Left colon (tissue), 2 donors: ENCODE measurements at places on chromosomes 5 and 9.

DNA sequence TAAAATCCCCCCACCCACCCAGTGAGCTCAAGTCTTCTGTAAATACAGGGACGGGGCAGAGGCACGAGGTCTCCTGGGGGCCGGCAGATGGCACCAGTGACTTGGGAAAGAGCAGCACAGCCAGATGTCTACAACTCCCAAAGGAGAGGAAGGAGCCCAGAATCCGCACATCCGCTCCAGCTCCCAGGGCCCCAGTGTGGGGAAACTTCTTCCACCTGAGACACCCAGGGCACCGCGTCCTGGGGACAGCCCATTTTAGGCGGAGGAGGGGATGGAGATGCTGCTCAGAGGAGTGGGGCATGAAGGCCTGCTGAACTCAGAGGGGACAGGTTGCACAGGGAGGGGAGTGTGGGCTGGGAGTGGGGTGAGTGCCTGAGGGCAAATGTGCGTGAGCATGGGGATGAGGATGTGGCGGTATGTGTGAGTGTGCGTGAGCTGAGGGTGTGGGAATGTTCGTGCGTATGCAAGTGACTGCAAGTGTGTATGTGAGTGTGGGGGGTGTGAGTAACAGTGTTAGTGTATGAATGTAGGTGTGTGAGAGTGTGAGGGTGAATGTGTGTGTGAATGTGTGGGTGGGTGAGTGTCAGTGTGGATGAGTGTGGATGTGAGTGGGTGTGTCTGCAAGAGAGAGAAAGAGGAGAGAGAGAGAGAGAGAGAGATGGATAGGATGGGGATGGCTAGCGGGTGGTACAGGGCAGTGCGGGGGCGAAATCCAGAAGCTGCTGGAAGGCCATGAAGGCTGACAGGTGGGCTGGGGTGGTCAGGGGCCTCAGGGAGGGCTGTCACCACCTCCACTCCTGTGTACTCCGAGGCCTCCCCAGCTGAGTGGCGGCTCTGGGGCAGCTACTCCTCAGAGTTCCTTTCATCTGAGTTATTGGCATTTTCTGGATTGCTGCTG, 63.5 kb downstream of the DUSP1 start:
- peak; percentile 46 for DNase-seq

GRCh38 chr5:156774273-156774672, 75.8 kb upstream of the PPP1R2B start:
- no peak for DNase-seq

GRCh38 chr5:131541762-131542161, 93.3 kb downstream of the RAPGEF6 start:
- no peak for DNase-seq

- DNase-seq = no peak
Observed at GRCh38 chr9:136530461-136531089, 15.3 kb downstream of the NOTCH1 start.

GRCh38 chr5:126236994-126237393, 186.2 kb upstream of the GRAMD2B start:
- DNase-seq = no peak

DNA sequence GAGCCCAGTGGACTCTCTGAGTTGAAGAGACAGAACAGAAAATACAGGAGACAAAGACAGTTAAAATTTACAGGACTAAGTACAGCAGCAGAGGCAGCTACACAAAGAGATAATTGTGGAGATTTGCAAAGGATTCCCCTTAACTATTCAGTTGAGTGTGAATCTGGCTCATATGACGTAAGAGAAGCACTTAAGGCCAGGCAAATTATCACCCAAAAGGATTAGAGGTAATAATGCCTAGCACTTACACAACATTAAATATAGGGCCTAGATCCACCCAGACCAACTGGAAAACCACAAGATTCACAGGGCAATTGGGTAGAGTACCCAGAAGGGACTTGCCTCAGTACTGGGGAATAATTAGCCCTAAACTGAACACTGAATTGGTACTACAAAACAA, 41.3 kb downstream of the ADAMTS6 start:
- no peak for DNase-seq

- no peak for DNase-seq
Observed at GRCh38 chr5:134708301-134708700, 30.0 kb upstream of the CAMLG start.

DNA sequence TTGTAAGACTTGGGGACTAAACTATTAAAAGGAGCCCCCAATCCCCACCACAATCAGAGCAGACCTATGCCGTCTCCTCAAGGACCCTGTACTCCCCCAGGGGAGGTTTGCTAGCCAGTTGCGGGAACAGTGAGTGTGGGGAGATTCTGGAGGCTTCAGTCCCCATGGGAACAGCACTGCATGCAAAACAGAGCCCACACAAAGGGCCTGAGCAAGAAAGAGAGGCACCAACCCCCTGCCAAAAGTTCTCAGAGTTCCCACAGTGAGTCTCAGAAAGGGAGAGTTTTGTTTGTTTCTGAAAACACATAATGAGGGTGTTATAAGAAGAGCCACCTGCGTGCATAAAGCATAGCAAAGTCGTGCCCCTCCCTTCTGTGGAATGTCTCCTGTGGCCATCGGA, 56.6 kb downstream of the CFAP90 start:
- DNase-seq = no peak

DNA sequence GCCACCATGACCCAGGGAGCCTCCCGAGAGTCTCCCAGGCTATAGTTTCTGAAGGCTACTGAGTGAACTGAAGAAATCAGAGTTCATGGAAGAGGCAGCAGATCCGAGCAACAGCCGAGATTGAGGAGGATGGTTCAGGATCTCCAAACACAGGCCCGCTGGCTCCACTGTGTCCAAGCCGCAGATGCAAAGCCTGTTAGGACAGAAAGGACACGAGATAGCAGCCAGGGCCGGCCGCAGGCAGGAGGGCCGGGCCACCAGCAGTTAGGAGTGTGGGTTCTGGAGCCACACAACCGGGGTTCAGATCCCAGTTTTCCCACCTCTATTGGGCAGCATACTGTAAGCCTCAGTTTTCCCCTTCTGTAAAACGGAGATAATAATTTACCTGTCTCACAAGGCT, 27.7 kb downstream of the NEK6 start:
- no peak for DNase-seq

- peak; percentile 42 for DNase-seq
Observed at GRCh38 chr5:68180121-68181038, 35.2 kb upstream of the PIK3R1 start.

DNA sequence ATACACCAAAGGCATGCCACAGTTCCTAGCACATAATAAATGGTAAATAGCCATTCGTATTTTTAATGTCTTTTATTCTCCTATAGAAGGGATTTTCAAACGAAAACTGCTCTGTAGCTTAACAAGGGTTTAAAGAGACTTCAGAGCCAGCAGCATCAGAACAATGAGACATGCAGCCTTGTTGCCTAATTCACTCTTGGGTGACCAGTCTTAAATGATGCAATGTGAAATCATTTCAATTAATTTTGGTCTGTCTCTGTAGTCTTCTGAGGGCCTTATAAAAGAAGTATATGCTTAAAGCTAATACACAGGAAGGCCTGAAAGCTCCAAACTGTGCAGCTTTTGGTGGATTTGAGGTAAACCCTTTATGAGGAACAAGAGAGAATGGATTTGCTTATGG, 888.8 kb upstream of the WWC1 start:
- DNase-seq = no peak

DNA sequence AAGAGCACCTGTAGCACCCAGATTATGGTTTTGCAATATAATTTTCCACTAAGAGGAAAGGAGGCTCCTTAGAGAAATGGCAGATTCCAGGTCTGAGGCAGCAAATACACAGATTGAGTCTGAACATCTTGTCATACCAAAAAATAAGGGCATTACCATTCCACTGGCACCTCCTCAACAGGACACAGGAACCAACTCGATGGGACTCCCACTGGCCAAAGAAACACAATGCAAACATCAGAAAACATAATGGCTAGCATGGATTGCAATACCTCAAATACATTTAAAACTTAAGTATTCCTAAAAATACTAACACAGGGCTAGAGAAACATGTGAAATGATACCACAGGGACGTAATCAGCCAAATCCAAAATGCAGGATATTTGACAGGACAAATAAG, 12.4 kb upstream of the RANBP17 start:
- no peak for DNase-seq

GRCh38 chr5:21615195-21615765, 1237.9 kb downstream of the CDH12 start:
- no peak for DNase-seq

- no peak for DNase-seq
Observed at GRCh38 chr5:142852416-142853198, 82.4 kb downstream of the ARHGAP26 start.

DNA sequence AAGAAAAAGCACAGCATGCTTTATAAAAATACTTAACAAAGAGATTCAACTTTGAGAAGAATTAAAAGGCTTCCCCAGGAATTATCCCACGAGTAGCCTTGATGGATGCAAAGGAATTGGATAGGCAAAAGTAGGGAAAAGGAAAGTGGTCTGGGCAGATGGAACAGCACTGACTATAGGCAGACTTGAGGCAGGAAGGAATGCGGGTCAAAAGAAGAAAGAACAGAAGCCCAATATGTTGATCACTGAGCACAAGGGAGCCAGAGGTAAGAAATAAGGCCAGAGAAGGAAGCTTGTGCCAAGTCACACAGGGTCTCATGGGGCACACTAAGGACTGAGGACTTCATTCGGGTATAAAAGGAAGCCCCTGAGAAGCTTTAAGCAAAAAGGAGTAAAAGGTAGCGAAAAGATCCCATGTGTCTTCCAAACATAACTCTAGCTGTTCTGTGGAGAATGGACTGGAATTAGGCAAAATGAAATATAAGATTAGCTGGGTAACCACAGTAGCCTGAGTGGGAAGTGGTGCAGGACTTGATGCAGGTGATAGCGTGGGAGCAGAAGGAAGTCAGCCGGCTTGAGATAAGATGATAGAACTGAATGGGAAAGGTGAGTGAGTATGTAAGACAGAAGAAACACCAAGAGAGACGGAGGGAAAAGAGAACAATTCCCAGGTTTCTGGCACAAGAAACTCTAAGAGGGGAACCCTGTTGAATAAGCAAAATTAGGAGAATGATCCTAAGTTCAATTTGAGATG, 106.6 kb downstream of the DENND1A start:
- DNase-seq = no peak

- DNase-seq = no peak
Observed at GRCh38 chr9:73845539-73845938, 651.6 kb upstream of the RORB start.

- no peak for DNase-seq
Observed at GRCh38 chr9:75183306-75183705, 95.0 kb downstream of the OSTF1 start.

GRCh38 chr9:5326893-5327548, 12.7 kb downstream of the RLN1 start:
- no peak for DNase-seq

DNA sequence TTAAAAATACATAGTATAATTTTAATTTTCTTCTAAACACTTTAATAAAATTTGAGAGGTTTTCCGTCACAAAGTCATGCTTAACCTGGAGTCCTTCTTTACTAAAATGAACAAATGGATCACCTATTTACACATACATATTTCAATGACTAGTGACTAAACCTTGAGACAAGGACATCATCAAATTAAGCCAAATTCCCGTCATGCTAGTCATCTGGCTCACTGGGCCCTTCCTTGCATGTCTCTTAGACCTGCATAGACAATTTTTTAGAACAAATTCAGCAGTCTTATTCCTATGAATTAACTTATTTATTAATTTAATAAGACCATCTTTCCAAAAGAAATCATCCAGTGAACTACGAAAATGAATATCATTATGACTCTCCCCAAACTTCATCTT, 26.6 kb downstream of the ERAP2 start:
- DNase-seq = no peak

- peak; percentile 46 for DNase-seq
Observed at GRCh38 chr9:117682955-117683710, 21.1 kb upstream of the TLR4 start.

DNA sequence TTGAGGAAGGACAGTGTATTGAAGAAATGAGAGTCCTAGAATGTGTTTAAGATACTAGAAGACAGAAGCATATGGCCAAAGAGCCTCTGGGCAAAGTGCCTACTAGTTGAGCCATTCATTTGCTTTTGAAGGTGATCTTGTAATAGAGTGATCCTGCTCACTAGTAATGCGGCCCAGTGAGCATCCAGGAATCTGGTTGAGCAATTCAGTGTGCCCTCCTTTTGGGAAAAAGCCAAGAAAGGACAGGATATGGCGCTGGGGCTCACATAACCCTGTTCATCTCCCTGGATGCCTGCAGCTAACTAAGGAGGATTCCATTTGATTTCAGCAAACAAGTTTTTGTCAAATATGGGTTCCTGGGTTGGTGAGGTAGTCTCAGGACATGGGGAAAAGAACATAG, 16.3 kb downstream of the ADAM19 start:
- no peak for DNase-seq

- DNase-seq = peak; percentile 42
Observed at GRCh38 chr5:145681686-145682085, 153.5 kb downstream of the PRELID2 start.

GRCh38 chr5:52725065-52725746, 62.5 kb upstream of the ITGA1 start:
- DNase-seq = peak; percentile 56

- peak; percentile 27 for DNase-seq
Observed at GRCh38 chr5:168076561-168076991, 214.9 kb upstream of the WWC1 start.

DNA sequence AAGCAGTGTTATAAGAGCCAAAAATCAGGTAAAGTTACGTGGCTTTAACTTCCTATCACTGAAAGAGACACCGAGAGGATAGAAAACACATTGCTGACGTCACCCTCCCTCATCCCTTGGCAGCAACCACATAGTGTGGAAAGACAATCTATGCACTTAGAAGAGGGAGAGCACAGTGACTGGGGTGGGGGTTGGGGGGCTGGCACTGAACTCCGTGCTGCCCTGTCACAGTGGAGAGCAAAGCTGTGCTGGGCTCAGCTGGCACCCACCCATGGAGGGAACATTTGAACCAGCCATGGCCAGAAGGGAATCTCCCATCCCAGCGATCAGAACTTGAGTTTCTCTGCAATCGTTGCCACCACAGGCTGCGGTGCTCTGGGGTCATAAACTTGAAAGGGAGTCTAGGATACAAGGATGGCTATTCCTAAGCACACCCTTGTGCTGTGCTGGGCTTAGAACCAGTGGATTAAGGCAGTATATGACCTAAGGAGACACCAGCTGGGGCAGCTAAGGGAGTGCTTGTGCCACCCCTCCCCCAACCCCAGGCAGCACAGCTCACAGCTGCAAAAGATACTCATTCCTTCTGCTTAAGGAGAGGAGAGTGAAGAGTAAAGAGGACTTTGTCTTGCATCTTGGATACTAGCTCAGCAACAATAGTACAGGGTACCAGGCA, 73.4 kb downstream of the KIAA0825 start:
- DNase-seq = no peak

DNA sequence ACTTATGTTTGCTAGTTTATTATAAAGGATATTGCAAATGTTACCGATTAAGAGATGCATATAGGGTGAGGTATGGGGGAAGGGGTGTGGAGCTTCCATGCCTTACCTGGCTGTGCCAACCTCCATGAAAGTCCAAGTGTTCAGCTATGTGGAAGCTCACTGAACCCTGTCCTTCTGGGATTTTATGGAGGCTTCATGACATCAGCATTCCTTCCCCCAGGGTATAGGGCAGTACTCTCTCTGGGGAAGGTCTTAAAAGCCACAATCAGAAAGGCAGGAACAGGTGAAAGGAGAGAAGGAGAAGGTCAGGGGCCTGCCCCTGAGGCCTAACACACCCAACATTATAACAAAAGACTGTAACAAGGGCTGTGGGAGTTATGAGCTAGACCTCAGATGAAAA, 592.6 kb downstream of the PDE4D start:
- no peak for DNase-seq

GRCh38 chr9:92974161-92974661, 26.9 kb downstream of the FGD3 start:
- no peak for DNase-seq
